ENCODE measurements at places on chromosomes 7 and 10.

- peaks cover 20% of the 10 kb centered on the region for H3K27me3 ChIP-seq
- no peak overlapping the region for H3K4me3 ChIP-seq
- no peak overlapping the region for H3K27ac ChIP-seq
- no peaks in the 10 kb centered on the region for H3K4me1 ChIP-seq
- H3K36me3 ChIP-seq, result no peaks in the 10 kb centered on the region
These were observed 271.7 kb downstream of the TRIL start for GRCh38 chr7:28686418-28686800.

DNA sequence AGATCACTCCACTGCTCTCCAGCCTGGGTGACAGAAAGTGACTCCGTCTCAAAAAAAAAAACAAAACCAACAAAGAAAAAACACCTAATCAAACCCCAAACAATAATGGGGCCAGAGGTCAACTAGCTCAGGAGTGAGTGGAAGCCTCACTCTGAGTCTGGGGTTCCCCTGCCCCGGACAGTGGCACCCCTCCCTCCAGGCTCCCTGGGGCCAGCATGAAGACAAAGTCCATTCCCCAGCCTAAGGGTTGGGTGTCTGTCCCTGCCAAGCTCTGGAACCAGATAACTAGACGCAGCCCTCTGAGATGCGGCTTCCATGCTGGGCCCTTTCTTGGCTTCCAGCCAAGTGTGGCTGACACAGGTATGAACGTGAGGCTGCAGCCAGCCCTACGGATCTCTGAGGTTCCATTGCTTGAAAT is 1.7 kb upstream of the FUOM start:
- peaks cover 34% of the 10 kb centered on the region for H3K4me1 ChIP-seq
- H3K27ac ChIP-seq, result peak overlapping the region; percentile 34
- H3K4me3 ChIP-seq, result no peak overlapping the region
- H3K27me3 ChIP-seq, result no peaks in the 10 kb centered on the region

GRCh38 chr7:39339591-39339990 is 226.6 kb upstream of the YAE1 start:
- no peak for DNase-seq
- no peaks in the 10 kb centered on the region for H3K4me1 ChIP-seq
- H3K36me3 ChIP-seq, result no peaks in the 10 kb centered on the region
- no peak overlapping the region for H3K4me3 ChIP-seq
- no peaks in the 10 kb centered on the region for H3K27me3 ChIP-seq

- H3K36me3 ChIP-seq, result no peaks in the 10 kb centered on the region
- H3K27ac ChIP-seq, result peak overlapping the region; percentile 31
- peak overlapping the region; percentile 90 for H3K4me3 ChIP-seq
- peak; percentile 12 for DNase-seq
These were observed 6.1 kb upstream of the MYOZ1 start for GRCh38 chr10:73647211-73647874.

DNA sequence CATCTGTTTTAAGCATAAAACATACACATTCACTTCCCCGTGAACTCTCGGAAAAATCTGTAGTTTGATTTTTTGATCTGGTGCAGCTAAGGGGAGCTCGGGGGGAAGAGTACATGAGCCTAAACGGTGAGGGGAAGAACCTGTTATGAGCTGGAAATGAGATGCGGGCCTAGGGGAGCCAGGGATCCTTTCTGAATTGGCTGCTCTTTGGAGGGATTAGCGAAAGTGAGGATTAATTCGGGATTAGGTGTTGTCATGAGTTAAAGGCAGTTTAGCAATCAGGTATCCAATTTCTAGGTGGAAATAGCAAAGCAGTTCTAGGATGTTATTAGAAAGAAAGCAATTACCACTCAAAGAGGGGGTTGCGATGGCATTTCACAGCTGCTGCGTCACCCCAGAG is 51.1 kb upstream of the ADARB2 start:
- H3K27ac ChIP-seq, result no peak overlapping the region
- H3K36me3 ChIP-seq, result no peaks in the 10 kb centered on the region
- DNase-seq, result no peak
- no peaks in the 10 kb centered on the region for H3K4me1 ChIP-seq
- H3K4me3 ChIP-seq, result no peak overlapping the region

DNA sequence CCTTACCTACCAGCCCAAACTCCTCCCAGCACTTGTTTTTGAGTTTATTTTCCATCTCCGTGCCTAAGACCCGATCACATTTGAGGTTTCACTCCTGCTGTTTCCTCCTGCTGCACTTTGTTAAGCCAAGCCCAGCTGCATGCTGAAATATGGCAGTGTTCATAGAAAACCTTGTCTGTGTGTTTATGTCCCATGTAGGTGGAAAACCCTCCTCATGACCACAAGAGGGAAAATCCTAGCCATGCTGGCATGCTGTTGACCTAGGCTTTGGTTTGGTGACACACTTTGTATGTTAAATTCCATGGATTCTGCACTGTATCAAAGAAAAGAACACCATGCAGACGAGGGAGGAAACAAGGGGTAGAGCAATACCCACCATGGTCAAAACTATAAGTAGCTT is 154.4 kb downstream of the CUBN start:
- H3K4me1 ChIP-seq, result no peaks in the 10 kb centered on the region
- no peak for DNase-seq
- H3K4me3 ChIP-seq, result no peak overlapping the region
- peaks cover 17% of the 10 kb centered on the region for H3K36me3 ChIP-seq
- no peak overlapping the region for H3K27ac ChIP-seq
- H3K27me3 ChIP-seq, result no peaks in the 10 kb centered on the region

GRCh38 chr10:86155054-86155921 is 211.3 kb downstream of the GRID1 start:
- H3K27me3 ChIP-seq, result peaks cover 24% of the 10 kb centered on the region
- no peak overlapping the region for H3K27ac ChIP-seq
- no peaks in the 10 kb centered on the region for H3K4me1 ChIP-seq
- H3K4me3 ChIP-seq, result no peak overlapping the region
- DNase-seq, result no peak
- no peaks in the 10 kb centered on the region for H3K36me3 ChIP-seq

DNA sequence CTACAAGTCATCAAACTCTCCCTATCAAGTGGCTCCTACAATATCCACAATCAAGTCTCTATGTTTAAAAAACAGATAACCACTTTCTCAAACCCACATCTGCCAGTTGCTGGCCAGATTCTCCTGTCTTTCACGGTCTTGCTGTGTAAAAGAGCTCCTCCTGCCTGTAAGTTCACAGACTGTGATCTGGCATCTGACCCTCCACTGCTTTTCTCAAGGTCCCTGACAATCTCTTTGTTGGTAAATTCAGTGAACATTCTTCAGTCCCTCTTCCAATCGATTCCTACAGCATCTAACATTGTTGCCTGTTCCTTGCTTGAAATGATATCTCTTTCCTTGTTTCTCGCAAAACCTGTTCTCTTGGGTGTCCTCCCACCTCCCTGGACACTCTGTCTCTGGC is 18.5 kb upstream of the LMOD2 start:
- no peak overlapping the region for H3K4me3 ChIP-seq
- DNase-seq, result no peak
- peaks cover 35% of the 10 kb centered on the region for H3K27me3 ChIP-seq
- H3K36me3 ChIP-seq, result no peaks in the 10 kb centered on the region
- no peaks in the 10 kb centered on the region for H3K4me1 ChIP-seq

DNA sequence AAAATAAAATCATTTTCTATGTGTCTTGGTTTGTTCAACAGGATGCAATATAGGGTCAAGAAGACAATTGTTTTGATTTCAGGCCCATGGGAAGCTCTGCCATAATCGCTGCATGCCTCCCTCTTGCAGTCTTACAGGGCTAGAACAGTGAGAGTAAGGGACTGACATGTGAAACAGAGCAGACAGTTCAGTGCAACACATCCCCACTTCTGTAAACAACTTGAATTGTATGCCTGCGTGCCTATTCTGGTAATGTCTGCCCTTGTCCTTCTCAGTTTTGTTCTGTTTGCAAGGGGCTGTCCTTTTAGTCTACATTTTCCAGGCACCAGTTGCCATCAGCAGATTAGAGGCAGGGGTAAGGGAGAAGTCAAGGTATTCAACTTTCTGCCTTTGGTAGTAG is 34.8 kb upstream of the GPR37 start:
- H3K27me3 ChIP-seq, result peaks cover 12% of the 10 kb centered on the region
- DNase-seq, result no peak
- no peaks in the 10 kb centered on the region for H3K4me1 ChIP-seq
- no peak overlapping the region for H3K27ac ChIP-seq
- no peak overlapping the region for H3K4me3 ChIP-seq

DNA sequence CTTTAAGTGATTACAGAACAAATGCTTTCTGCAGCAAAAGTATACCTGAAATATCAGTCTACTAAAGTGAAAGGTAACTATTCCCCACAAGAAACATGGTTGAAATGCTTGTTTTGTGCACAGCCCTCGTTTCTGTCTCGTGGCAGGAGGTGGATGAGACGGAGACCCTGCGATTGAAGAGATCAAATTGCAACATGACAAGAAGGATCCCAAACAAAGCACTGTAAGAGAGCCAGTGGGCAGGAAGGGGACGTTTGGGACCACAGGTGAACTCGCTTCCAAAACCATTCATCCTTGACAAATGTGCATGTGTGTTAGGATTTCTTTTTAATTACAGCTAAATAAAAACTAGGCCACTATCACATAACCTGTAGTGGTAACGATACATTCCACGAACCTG is 192.6 kb downstream of the CCSER2 start:
- peaks cover 11% of the 10 kb centered on the region for H3K27me3 ChIP-seq
- no peak for DNase-seq
- no peak overlapping the region for H3K4me3 ChIP-seq

DNA sequence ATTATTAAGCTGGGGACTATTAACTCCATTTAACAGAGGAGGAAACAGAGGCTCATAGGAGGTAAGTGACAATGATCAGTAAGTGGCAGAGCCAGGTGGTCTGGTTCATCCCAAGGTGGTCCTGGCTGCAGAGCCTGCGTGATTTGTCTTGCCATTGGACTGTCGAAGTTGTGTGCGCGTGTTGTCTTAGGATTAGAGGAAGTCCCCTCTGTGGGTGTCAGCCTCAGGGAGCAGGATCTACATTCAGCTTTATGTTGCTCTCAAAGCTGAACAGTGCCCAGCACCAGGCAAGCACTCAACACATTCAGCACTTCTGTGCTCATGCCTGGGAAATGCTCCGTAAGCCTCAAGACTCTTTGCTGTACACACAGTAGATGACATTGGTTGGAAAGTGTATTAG is 139.5 kb downstream of the HERPUD2 start:
- H3K4me3 ChIP-seq, result no peak overlapping the region
- no peaks in the 10 kb centered on the region for H3K4me1 ChIP-seq
- H3K36me3 ChIP-seq, result no peaks in the 10 kb centered on the region
- no peak overlapping the region for H3K27ac ChIP-seq
- peaks cover 18% of the 10 kb centered on the region for H3K27me3 ChIP-seq

Measured in naive B cell (primary cell).